ENCODE measurements at places on chromosomes 3 and 15. TPM values are rescaled to one million over a fixed set of nuclear protein-coding genes. Genes with fewer than 3 reads are reported as not detected.

DNA sequence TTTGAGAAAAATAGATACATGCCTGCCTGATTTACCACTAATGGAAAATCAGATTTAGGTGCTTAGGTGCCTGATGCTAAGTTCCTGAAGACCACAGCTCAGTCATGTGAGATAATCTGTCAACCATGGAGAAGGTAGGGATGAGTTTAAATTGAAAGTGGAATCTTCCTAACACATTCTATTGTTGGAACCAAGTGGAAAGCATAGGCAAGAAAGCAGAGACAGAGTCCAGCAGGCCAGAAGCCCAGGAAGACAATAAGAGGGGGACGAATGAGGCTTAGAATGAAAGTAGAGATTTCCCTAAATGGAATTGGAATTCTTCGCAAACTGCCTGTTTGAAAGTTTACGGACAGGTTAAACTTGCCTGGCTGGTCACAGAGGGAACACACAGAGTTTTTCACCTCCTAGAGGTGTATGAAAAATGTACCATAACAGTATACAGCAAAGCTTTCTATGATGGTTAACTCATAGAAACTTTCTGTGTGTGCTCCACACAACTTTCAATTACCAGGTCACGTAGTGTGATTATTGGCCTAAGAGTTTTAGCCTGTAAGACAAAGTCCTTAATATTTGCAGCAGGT, 453.8 kb upstream of the KCNMB2 start:
- H3K4me3 ChIP-seq: no peak overlapping the region
- peaks cover 20% of the 10 kb centered on the region for H3K4me1 ChIP-seq
- no peak for DNase-seq
- H3K27me3 ChIP-seq: no peaks in the 10 kb centered on the region
- H3K27ac ChIP-seq: no peak overlapping the region

- H3K27me3 ChIP-seq: peaks cover 30% of the 10 kb centered on the region
- no peak overlapping the region for H3K27ac ChIP-seq
- H3K4me3 ChIP-seq: no peak overlapping the region
- no peaks in the 10 kb centered on the region for H3K36me3 ChIP-seq
- H3K4me1 ChIP-seq: no peaks in the 10 kb centered on the region
- no peak for DNase-seq
Measured at GRCh38 chr15:61155741-61156700, 73.1 kb downstream of the RORA start.

GRCh38 chr3:58522759-58523425, 14.1 kb downstream of the ACOX2 start:
- no peak for DNase-seq
- H3K27me3 ChIP-seq: no peaks in the 10 kb centered on the region
- H3K36me3 ChIP-seq: no peaks in the 10 kb centered on the region
- no peak overlapping the region for H3K4me3 ChIP-seq
- no peak overlapping the region for H3K27ac ChIP-seq

DNA sequence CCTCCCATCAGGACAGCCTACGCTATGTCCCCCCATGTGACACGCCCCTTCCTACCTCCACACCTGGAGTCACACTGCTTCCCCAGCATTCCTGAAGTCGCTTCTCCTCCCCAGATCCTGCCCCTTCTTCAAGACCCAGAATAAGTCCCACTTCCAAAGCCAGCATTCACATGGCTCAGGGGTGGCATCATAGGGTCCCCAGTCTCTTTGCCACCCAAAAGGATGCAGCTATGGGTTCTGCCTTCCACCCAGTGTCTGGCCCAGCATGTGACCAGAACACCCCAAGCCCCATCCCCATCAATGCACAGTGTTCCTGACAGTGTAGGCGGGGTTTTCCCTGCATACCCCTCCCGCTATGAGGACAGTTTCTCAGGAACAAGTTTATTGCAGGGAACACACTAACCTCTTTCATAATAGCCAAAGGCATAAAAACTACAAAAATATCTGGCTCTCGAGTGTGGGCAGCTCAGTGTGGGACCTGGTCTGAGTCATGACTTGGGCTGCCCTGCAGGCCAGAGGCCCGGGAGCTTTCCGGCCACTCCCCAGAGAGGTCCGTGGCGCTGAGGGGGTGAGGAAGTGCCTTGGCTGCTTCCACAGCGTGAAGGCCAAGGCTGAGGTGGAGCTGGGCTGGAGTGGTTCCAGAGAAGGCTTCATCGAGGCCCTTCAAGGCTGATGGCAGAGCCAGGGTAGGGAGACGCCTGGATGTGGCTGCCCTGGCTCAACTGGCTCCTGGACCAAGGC, 5.8 kb downstream of the ISLR start:
- DNase-seq: no peak
- H3K4me3 ChIP-seq: no peak overlapping the region
- no peaks in the 10 kb centered on the region for H3K36me3 ChIP-seq
- no peaks in the 10 kb centered on the region for H3K4me1 ChIP-seq
- H3K27ac ChIP-seq: no peak overlapping the region

DNA sequence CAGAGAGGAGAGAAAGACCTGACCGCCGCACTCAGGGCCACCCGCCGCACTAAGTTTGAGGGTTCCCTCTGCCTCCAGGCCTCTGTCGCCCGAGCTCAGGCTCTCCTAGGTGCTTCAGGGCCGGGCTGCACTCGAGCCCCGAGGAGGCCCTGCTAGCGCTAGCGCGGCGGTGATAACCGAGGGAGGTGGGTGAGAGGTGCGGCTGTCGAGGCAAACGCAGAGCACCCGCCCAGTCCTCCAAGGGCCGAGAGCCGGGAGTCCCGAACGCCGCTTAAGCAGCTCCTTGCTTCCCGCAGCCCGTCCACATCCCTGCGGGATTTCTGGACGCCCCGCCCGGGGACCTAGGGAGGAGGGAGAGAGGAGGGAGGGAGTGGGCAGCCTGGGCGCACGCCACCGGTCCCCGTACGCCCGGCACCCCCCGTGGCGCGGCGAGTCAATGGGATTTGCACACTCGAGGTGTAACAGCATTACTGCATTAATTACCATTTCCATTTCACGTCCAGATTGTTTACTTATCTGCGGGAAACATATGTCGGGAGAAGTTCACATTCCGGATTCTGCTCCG, 6.8 kb downstream of the SOX14 start:
- no peak overlapping the region for H3K27ac ChIP-seq
- no peak overlapping the region for H3K4me3 ChIP-seq
- H3K36me3 ChIP-seq: peaks cover 12% of the 10 kb centered on the region
- no peak for DNase-seq
- H3K4me1 ChIP-seq: peaks cover 10% of the 10 kb centered on the region
- peaks cover 70% of the 10 kb centered on the region for H3K27me3 ChIP-seq

DNA sequence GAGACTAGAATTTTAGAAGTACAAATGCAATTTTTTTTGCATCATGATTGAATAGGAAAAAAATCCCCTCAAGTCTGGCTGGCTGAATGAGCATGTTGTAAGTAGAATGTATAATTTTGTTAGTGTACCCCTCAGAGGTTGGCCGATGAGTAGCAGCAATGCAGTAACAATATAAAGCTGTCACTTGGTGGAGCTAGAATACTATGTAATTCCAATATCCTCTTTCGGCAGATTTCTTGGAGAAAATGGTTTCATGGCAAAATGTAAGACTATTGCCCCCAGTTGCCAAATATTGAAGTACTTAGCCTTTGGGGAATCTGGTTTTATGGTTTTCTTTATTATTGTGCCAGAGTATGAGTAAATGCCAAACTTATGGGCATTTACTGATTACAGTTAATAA, 39.8 kb upstream of the SGO1 start:
- DNase-seq: no peak
- no peak overlapping the region for H3K4me3 ChIP-seq
- peaks cover 13% of the 10 kb centered on the region for H3K27me3 ChIP-seq
- H3K36me3 ChIP-seq: no peaks in the 10 kb centered on the region
- H3K27ac ChIP-seq: no peak overlapping the region

GRCh38 chr3:53525765-53526703, 31.6 kb downstream of the CACNA1D start:
- peaks cover 18% of the 10 kb centered on the region for H3K27me3 ChIP-seq

DNA sequence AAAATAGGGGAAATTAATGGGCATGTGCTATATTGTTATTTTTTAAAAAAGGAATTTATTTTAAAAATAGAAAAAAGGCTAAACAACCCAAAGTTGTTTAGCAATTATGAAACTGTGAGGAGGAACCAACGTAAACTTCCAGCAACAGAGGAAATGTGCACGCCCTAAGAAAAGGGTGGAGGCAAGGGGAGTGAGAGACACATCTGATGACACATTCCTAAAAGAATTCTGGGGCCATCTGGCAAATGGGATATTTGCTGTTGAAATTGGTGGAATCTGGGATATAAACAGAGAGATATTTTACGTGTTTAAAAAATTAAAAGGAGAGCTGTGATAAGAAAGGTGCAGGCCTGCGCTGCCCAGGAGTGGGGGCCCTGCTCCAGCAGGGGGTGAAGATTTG, 50.8 kb upstream of the MUC13 start:
- peaks cover 2% of the 10 kb centered on the region for H3K4me1 ChIP-seq
- H3K36me3 ChIP-seq: peaks cover 49% of the 10 kb centered on the region
- DNase-seq: no peak

DNA sequence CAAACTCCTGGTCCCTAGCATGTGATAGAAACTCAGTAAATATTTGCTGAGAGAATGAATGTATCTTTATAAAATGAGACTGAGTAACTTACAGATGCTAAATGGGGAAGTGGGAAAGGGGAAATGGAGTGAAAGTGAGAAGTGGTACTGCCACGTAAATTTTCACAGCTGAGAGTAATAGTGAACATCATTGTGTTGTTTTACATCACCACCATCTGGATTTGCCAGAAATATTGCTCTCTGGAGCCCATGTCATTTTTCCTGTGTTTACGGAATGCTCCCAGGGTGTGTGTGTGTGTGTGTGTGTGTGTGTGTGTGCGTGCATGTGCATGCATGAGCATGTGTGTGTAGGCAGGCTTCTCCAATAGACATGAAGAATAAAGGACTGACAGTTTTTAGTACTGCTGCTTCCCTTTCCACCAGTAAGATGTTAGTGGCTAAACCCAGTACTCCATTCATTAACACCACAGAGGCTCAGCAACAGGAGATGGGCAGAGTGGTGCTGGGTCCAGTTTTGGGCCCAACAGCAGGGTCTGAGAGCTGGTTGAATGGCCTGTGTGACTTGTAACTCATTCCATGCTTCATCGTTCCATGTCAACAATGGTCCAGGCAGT, 57.3 kb downstream of the DIPK2A start:
- peaks cover 5% of the 10 kb centered on the region for H3K4me1 ChIP-seq
- no peak for DNase-seq
- no peak overlapping the region for H3K27ac ChIP-seq
- no peak overlapping the region for H3K4me3 ChIP-seq
- H3K36me3 ChIP-seq: no peaks in the 10 kb centered on the region

DNA sequence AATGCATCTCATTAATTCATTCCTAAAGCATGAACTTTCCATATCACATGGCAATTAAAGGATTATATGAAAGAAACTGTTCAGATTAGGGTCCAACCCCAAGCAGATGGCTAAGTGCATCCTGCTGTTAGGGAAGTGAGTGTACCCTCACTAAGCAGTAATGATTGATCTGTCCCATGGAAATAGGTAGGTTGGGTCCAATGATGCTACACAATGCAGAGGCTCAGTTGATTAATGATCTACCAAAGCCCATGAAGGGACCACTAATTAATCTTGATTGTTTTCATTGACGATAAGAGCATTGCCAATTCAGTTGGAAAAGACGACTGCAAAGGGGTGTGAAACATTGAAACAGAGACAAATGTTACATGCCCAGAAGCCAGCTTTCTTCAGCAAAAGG, 194.5 kb upstream of the LRTM1 start:
- no peaks in the 10 kb centered on the region for H3K27me3 ChIP-seq
- no peak for DNase-seq
- no peaks in the 10 kb centered on the region for H3K36me3 ChIP-seq
- no peaks in the 10 kb centered on the region for H3K4me1 ChIP-seq

DNA sequence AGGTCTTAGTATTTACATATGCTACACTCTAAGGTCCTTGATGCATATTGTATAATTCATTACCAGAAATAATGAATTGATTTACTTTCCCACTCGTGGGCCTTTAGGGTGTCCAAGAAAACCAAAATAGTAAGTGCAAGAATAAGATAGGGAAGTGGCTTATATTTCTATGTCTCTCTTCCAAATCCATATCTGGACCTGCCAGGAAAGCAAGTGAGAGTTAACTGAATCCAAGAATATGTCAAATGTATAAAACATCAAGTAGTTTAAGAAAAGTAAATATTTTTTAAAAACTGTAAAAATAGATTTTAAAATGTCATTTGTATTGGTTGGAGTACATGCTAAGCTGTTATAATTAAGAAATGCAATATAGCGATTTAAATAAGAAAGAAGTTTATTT, 1072.1 kb downstream of the OTOL1 start:
- no peak overlapping the region for H3K27ac ChIP-seq
- H3K4me1 ChIP-seq: no peaks in the 10 kb centered on the region
- no peak overlapping the region for H3K4me3 ChIP-seq
- no peaks in the 10 kb centered on the region for H3K27me3 ChIP-seq

DNA sequence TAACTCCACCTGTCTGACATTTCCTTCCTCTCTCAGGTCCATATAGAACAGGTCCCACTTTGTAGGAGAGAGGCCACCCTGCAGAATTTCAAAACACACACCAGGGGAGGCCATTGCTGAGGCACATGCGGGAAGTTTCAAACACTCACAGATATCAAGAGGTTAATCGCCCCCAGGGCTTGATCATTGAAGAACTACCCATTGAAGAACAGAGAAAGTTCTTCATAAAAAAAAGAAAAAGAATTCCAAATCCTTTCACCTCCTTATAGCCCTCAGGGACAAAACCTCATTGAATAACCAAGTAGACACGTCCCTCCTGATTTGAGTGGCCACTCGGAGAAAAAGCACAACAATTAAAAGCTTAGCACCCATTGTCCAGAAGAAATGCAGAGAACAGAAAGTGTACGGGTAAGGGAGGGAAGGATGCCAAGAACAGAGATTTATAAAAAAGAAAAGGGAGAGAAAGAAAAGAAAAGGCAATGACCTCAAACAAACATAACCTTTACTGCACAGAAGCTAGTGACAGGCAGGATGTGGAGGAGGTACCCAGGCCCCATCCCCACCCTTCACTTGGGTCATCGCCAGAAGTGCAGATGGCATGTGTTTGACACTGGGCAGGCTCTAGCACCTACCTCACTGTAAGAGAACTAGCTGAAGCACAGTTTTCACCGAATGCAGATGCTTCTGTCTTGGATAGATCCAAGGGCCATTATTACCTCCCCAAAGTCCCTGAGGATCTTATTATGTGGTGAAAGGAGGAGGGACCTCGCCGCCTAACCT, 112.3 kb upstream of the HES1 start:
- peaks cover 4% of the 10 kb centered on the region for H3K27me3 ChIP-seq
- no peaks in the 10 kb centered on the region for H3K4me1 ChIP-seq
- H3K27ac ChIP-seq: no peak overlapping the region

GRCh38 chr3:171419457-171419856, 40.7 kb downstream of the TNIK start:
- H3K4me1 ChIP-seq: peaks cover 3% of the 10 kb centered on the region
- H3K27ac ChIP-seq: no peak overlapping the region
- DNase-seq: no peak
- H3K36me3 ChIP-seq: peaks cover 11% of the 10 kb centered on the region

Gene ST8SIA2
- not detected for total RNA-seq

Gene EFCAB12
- 0.45 TPM for total RNA-seq

Gene LIPH
- total RNA-seq: not detected

Gene PRTG
- total RNA-seq: not detected

Gene ISL2
- 0.37 TPM for total RNA-seq

Gene CLEC3B
- 0.29 TPM for total RNA-seq

Gene ZIC1
- total RNA-seq: not detected

Gene GNAT1
- total RNA-seq: not detected

Gene EDC3
- 41.6 TPM for total RNA-seq

Gene CPN2
- total RNA-seq: not detected
